Renal cortical epithelial cell (primary cell): ENCODE measurements at places on chromosomes 5 and 9.
A peak's percentile ranks its signal among the peaks of the same experiment; 100 is the strongest.

- peak; percentile 4 for DNase-seq
Observed at GRCh38 chr5:58641533-58641932, 58.7 kb downstream of the RAB3C start.

DNA sequence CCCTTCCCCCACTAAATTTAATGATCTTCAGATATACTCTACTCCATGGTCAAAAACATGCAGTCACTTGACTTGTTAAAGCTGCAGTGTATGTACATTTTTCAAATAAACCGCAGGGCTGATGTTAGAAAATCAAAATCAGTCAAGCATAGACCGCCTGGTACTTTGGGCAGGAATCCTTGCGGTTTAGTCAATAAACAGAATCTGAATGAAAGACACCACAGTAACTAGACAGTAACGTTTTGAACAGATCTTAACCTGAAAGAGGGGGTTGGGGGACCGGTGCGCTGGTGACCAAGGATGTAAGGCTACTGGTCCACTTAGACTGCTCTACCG is 188.8 kb downstream of the BNC2 start:
- peak; percentile 93 for DNase-seq

DNA sequence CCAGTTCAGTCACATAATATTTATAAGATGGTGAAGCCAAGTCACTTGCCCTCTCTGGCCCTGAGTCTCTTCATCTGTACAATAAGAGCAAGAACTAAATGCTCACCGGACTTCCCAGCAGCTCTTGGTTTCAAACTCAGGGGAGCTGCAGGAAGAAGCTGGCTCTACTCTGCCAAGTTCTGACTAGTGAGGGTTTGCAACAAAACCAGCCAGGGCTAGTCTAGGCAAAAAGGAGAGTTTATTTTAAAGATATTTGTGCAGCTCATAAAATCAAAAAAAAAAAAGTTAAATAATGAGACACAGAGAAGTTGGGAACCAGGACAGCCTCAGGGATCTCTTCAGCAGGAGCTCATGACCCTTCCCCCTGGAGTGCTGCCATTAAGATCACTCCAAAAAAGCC is 107.3 kb downstream of the DOCK2 start:
- DNase-seq, result no peak

DNA sequence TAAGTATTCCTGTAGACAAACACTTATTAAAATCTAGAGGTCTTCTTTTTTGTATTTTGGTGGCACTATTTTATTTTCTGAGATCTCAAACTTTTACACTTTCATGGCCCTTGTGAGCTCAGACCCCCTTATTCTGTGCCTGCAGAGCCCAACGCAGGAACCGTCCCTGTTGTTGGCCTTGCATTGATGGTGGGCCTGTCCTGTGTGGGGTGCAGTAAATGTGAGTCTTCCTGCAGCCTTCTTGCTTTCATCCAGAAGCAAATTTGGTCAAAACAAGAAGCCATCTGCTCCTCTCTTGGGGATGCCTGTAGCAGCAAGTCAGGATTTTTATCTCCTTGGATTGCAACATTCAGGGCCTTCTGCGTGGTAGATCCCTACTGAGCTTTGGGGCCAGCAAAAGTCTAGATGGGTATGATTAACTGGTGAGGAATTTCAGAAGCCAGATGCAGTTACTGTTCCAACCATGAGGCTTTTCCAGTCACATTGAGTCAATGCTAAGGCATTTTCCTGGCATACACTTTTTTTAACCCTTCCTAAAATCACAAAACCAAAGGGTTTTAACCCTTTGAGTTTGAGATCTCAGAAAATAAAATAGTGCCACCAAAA is 31.7 kb downstream of the BASP1 start:
- DNase-seq, result peak; percentile 97

DNA sequence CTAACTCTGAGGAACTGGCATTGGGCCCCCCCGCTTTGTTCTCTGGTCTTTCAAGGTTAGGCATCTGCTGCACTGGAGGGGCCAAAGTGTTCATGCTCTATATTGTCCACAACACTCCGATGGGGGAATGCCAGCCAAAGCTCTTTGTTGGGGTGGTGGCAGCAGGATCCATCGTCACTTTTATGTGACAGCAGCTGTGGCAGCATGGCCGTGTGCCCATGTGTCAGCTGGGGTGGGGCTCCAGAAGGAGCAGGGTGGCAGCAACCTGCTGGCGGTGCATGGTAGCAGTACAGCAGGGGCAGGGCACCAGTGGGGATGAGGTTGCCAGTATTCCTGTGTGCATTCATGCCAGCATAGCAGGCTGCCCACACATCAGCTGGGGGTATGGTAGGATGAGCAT is 28.2 kb downstream of the ITGA2 start:
- DNase-seq, result no peak

DNA sequence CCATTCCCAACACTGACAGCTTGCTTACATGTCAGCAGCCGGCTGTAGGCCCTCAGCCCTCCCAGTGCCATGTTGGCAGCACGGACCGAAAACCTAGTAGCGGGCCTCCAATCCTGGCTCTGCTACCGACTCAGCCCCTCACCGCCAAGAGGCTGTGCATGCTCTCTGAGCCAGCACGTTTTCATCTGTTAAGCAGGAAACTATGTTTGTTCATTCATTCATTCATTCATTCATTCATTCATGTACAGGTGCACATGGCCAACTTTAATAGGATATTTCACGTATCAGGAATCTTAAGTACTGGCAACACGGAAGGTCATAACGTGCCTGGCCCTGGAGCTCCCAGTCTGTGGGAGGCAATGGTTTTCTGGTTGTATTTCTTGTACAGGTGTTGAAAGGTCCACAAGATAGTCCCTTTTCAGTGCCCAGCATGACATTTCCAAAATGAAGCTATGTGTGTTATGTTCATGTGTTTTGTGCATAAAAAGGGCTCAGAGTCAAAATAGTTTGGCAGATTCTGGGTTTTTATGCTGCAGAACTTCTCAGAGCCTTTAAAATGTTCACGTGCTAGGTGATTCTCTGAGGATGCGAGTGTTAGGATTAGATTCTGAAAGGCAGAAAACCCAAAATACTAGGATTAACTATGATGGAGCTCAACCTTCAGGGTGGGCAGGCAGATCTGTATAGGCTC is 17.7 kb downstream of the SUSD3 start:
- no peak for DNase-seq

DNA sequence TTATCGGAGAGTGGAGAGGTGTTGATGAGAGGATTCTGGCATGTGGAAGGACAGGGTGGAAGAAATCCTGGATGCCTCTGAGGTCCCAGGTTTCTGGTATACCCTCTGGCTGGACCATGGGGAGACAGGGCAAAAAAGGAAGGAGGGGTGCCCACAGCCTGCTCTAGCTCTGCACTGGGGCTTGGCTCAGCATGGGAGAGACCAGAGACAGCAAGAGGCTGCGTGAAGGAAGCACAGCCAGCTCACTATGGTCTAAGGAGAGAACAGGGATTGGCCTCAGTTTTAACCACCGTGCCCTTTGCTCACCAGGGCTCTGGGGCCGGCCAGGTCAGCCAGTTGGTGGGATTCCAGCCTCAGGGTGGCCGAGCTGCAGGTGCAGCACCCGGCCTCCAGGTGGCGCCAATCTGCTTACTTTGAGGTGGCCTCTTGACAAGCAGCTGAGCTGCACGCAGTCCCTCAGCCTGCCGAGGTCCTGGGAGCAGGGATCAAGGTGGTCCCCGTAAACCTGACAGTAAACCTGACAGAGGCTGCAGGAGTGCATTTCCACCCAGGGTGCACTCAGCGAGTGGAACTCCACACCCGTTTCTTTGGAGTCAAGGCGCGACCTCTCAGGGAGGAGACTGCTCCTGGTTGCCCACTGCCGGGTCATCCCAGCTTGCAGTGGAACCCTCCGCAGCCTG is 25.0 kb upstream of the SPTLC1 start:
- peak; percentile 46 for DNase-seq

DNA sequence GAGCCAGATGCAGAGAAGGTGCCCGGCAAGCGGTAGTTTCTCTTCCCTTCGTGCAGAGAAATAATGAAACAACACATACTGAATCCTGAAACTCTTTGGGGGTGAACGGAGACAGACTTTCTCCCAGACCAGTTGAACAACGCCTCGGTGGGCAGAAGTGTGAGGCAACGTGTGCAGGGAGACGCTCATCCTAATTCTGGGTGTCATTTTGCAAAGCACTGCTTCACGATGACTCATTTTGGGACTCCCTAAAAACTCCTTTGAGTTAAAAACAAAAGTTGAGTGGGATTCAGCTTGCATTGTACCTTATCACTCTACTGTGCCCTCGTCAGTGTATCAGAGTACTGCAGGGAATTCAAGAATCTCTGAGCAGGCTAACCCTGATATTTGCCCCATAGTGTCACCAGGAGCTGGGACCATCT is 3.5 kb upstream of the NEK6 start:
- DNase-seq, result no peak

- DNase-seq, result no peak
Observed at GRCh38 chr5:2755076-2755680, 3.7 kb upstream of the IRX2 start.

- DNase-seq, result no peak
Observed at GRCh38 chr5:138274189-138274853, at the start of gene GFRA3. TSS of gene GFRA3 (minus strand) at chr5:138274621. CDS start at chr5:138274424, 197 bp downstream.

- DNase-seq, result no peak
Observed at GRCh38 chr5:457195-457961, 14.4 kb downstream of the EXOC3 start.

DNA sequence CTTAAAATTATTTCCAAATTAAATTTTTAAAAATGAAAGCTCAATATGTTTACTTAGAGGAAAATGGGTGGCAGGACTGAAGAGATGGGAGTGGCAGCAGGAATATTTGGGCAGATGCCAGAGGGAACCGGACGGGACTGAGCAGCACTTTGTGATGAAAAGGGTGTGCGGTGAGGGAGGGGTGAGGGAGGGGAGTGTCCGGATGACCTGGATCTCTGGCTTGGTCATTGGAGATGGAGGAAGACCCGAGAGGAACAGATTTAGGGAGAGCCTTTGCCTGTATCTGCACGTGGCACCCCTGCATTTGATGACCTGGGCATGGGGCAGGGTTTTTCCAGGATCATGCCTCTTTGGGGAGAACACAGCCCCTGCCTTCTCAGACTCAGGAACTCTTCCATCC is 201.1 kb upstream of the MVB12B start:
- no peak for DNase-seq

- DNase-seq, result peak; percentile 89
Observed at GRCh38 chr9:27427272-27427643, 96.8 kb upstream of the IFNK start.

GRCh38 chr5:113292462-113292861 is 142.3 kb downstream of the TSSK1B start:
- no peak for DNase-seq

- DNase-seq, result peak; percentile 97
Observed at GRCh38 chr5:60810438-60811085, 33.5 kb downstream of the ELOVL7 start.

GRCh38 chr5:1385395-1386273 is 40.7 kb upstream of the CLPTM1L start:
- DNase-seq, result peak; percentile 16

DNA sequence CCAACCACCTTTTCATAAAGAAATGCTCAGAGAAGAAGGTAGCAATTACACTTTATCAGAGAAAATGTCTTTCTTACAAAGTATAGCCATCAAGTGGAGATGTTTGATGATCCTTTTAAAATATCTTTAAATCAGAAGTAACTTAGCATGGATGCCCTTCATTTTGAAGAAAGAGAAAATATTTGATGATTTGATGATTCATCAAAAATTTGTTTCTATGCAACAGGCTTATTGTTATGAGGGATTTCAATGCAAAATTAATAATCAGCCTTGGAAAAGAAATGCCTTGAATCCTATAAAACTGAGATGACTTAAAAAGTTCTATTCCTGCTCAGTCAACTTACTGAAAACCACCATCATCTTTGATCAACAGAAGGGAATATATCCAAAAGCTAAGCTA is 291.6 kb downstream of the MLLT3 start:
- no peak for DNase-seq

DNA sequence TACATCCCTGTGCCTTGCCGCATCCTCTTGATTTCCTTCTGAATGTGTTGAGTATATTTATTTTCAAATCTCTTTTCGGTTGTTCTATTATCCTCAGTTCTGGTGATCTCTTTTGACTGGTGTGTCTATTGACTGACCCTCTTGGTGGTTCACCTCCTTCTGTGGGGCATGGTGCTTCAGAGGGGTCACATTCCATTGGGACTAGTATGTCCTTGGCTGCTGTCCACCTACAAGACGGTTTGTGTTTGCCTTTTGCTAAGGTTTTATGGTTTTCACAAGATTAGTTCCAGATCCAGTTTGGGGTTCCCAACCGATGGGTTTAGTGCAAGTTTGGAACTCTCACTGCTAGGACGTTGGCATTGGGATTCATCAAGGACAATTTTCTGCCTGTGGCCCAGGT is 66.6 kb downstream of the PHF2 start:
- DNase-seq, result peak; percentile 14

GRCh38 chr5:125377141-125377540 is 630.7 kb upstream of the ZNF608 start:
- no peak for DNase-seq

GRCh38 chr9:20640331-20641187 is 18.3 kb upstream of the MLLT3 start:
- DNase-seq, result peak; percentile 92

DNA sequence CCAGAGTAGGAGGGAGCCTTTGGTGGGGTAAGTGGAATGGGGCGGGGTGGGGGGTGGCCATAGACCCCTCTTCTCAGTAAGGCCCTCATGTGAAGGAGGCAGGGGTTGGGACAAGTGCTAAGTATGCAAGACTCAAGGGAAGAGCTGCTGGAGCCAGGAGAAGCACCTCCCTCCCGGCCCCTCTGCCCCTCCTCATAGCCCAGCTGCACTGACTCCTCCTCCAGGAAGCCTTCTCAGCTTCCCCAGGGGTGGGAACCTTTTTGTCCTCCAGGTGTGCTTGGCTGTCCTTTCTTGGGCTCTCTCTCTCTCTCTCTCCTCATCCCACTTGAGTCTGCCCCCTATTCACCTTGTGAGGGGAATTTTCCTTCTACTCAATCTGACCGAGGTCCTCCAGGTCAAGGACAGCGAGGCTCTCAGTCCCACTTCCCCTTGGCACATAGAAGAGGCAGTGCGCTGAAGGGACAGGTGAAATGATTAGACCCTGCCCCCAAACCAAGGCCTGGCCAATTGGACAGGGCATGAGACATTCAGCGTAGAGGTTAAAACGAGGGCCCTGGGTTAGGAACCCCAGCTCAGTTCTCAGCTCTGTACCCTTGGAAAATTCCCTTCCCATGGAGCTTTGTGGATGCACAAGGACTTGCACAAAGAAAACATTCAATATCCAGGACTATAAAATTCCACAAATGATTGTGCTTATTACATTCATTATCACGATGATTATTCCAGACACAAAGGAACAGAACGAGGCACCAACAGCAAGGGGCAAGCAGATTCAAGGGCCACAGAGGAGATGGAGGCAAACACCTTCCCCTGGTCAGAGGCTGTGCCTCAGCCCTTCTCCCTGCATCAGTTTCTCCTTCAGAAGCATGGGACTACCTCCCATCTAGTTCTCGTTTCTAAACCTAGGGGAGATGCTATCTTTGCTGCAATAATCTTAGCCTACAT is 45.6 kb upstream of the IL17B start:
- no peak for DNase-seq
